ENCODE measurements at places on chromosomes 2 and 18. TPM values are rescaled to one million over a fixed set of nuclear protein-coding genes. Genes with fewer than 3 reads are reported as not detected.

DNA sequence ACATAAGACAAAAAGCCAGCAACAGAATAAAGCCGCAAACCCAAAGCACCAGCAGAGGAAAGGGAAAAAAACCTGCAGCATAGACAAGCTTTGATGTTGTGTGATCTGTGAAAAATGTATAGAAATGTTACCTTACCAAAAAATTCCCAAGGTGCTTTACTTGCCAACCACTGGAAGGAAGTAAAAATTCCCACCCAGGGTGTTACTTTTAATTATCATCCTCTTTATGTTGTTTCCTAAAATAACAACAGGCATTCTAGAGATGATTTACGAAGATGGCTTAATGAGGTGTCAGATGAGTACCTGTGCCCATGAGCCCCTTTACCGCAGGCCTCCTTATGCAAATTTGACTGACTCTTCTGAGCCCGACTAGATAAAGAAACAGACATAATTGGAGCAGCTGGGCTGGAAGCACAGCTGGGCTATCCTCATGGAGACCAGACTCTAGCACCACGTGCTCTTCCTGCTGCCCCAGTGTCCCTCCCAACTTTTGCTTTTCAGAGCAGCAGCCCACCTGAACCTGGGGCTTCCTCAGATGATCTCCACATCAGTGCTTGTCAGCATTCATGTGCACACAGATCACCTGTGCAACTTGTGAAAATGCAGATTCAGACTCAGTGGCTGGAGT lies 41.5 kb downstream of the SRSF7 start:
- no peak for DNase-seq

Gene TPO
- not detected for total RNA-seq

DNA sequence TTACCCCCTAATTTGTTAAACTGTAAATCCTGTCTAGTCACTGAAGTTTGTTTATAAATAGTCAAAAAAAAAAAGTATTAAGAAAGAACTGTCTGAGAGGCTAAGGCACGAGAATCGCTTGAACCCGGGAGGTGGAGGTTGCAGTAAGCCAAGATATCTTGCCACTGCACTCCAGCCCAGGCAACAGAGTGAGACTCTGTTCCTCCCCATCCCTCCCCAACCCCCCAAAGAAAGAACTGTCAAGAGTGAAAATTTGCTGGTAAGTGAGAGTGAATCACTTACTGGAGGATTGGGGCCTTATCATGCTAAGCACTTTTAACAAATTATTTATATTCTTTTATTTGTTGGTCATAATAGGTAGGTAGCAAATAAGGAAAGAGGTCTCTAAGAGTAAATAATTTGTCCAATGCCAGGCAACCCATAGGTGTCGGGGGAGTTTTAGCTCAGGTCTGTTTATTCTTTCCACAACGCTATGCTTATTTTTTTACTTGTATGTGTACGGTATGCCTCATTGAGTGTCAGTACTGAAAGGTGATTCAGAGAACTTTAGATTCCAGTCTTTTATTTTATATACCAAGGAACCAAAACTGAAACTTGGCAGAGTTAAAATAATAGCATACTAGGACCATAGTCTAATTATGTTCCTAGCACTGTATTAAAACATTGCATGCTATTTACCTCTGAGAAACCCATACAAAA lies 2.5 kb downstream of the TAF4B start:
- no peak for DNase-seq

GRCh38 chr2:128984081-128984480 lies 665.4 kb upstream of the HS6ST1 start:
- no peak for DNase-seq

Gene TCF7L1
- total RNA-seq: not detected

- no peak for DNase-seq
These were observed 164.2 kb downstream of the THSD7B start for GRCh38 chr2:136929531-136929930.

Gene RAX
- not detected for total RNA-seq

Gene MPPE1
- 12.3 TPM for total RNA-seq

DNA sequence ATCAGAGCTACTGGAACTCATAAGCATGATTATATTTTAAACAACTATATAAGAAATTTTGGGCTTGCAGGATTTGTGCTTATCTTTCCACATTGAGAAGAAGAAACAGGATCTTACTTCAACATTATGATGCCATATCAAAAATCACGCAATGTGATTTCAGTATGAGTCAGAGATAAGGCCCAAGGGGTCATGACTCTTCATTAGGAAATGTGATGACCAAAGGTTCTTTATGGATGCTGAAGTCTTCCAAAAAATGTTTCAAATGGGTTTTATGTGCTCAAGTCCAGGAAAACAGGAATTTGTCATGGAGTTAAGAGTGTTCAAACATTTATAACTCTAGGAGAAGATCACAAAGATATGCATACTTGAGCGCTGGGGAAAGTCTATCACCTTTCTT lies 7.8 kb upstream of the SERPINB2 start:
- peak; percentile 57 for DNase-seq

DNA sequence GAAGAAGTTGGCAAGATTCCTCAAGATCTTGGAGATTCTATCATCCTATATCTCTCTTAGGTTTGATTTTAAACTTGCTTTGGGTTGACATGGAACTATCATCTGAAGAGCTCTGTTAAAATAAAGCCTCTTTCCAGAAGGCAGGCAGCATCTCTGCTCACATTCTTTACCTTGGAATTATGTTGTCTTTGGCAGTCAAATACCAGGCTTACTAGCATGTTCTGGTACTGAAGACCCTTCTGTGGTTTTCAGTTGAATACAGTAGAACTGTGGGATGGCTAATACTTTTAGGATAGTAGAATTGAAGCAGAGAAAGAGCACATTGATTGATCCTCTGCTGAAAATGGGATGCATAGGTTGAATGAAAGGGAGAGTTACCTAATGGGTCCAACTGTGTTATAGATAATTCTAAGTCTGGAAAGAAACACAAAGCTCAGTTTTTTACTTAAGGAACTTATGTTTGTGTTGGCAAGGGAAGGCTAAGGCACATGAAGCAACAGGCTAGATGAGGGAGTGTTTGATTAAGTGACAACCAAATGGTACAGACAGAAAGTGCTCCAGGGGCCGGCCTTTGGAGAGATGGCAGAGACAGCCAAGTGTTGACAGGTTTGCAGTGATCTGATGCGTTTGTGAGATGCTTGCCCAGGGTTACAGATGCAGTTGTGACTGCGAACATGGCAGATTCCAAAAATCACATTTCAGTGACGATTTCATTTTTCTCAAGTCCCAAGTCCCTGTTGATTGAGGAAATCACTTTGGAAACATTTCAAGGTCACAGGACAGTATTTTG lies 397.9 kb downstream of the MEIS1 start:
- DNase-seq: no peak

DNA sequence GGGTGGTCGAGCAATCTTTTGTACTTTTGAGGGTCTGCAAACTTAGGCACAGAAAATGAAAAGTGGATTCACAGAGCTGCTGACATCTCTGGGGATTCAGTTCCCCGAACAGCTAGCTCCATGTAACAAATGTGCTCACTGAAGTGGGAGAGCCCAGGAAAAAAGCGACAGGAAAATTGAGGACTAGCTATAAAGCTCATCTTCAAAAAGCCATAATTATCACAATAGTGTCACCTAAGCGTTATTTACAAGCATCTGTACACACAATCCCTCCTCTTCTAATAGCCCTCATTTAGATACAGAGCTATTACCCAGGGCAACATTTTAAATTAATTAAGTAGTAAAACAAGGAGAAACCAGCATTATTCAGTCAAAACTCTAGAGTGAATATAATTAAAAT lies 36.1 kb downstream of the RNF152 start:
- no peak for DNase-seq

Gene GAREM2
- 3.8 TPM for total RNA-seq

GRCh38 chr2:100876231-100876860 lies 56.4 kb downstream of the NPAS2 start:
- DNase-seq: no peak

DNA sequence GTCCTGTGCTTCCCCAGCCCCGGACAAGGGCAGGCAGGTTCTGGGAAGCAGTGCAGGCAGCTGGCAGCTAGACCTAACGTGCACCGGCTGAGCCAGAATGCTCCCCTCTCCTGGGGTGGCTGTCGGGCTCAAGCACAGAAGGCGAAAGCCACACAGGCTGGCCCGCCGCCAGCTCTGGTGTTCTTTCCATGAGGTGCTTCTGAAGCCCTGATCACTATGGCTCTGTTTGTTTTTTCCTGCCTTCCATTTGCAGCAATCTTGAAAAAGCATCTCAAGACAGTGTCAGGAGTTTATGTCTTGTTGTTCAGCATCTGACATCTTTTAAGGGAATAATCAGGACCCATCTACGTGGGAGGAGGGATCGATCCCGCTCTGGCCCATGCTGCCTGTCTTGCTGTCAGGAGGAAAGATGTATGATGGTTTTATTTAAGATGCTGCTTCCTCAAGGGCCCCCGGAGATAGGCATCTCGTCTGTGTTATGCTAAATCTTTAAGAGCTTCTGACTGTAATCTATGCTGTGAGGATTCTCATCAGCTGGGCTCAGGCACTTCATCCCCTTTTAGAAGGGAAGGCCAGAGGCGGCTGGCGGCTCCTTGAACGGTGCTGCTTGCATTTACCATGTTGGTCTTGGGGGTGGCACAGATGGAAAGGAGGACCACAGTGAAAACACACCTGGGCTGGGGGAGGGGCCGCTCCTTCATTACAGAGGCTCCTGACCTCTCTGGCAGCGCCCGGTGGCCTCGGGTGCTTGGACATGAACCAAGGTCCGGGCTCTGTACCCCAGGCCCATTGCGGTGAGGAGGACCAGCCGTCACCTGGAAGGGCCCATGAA lies 118.5 kb upstream of the HDAC4 start:
- DNase-seq: no peak

Gene INPP4A
- total RNA-seq: 22.0 TPM

DNA sequence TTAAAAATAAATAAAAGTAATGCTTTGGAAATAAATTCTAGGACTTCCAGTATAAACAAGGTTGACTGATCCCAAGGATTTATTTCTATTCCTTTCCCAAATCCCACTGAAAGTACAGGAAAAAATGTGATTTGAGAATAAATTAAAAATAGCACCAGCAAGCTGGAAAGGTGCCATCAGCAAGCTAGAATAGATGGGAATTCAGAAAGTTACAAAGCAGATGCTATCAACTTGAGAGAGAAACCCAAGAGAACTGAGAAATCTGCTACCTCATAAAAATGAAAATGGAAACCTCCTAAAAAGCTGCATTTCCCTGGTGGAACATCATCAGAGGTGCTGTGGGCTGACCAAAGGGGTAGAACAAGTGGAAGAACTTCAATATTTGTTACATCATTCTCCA lies 148.6 kb upstream of the KCNJ3 start:
- DNase-seq: no peak

Gene REEP1
- total RNA-seq: 7.8 TPM

DNA sequence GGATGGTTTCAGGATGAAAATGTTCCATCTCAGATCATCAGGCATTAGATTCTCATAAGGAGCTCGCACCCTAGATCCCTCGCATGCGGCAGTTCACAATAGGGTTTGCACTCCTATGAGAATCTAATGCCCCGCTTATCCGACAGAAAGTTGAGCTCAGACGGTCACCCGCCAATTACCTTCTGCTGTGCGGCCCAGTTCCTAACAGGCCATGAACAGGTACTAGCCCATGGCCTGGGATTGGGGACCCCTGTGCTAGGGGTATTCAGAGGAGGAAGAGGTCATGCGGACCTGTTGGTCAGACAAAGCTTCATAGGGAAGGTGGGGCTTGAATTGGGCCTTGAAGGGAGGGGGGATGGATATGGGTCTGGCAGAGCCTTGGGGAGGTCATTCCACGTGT lies 4.4 kb upstream of the BUB1 start:
- DNase-seq: no peak

GRCh38 chr2:95379371-95379831 lies 23.1 kb upstream of the FAHD2A start:
- no peak for DNase-seq

Gene OTOS
- not detected for total RNA-seq
